ENCODE measurements at places on chromosomes 2 and 18.

DNA sequence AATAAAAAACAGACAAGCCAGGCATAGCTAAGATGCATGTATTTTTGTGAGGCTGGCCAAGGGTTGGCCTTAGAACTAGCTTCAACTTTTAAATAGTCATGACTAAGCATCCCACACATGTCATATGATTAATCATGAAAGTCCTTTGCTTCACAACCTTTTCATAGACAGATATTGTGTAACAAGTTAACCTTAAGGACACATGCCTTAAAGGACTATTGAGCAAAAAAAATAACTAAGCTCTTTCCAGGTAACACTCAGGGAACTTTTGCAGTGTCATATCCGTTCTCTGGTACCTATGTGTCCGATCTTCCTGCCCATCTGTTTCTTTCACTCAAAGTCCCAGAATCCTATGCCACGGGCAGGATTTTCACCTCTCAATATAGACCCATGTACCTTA, 498.4 kb downstream of the STK39 start:
- no peak for DNase-seq

DNA sequence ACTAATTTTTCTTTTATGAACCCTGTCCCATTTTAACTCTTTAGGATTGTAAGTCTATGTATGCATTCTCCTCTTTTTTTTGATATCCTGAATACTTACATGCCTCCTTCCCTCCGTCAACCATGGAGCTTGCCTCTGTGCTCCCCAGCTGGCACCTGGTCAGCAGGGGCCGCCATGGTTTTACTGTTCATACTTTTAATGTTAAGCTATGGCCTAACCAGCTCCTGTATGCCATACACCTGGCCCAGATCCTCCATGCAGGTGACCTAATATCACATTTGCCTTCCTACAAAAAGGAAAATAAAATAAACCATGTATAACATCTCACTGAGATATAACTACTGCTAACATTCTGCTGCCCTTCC, 283.1 kb upstream of the TRIB2 start:
- DNase-seq, result no peak

DNA sequence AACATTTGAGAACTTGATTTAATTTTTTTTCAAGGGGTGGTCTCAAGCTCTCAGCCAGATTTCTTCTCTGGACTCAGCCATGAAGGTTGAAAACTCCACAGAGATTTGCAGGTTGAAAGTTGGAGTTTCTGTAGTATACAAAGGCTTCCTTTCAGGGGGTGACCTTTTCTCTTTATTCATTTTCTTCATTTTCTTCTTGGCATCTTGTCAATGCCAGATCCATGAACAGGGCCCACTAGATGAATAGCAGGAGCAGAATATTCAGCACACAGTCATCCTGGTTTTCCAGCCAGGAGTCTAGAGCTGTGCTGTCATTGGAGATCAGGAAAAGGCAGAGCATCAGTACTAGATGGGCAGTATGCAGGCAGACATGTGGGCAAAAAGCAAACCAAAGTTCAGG, 62.0 kb downstream of the INSIG2 start:
- DNase-seq, result no peak

- no peak for DNase-seq
Observed at GRCh38 chr2:23429036-23429435, 44.1 kb downstream of the KLHL29 start.

DNA sequence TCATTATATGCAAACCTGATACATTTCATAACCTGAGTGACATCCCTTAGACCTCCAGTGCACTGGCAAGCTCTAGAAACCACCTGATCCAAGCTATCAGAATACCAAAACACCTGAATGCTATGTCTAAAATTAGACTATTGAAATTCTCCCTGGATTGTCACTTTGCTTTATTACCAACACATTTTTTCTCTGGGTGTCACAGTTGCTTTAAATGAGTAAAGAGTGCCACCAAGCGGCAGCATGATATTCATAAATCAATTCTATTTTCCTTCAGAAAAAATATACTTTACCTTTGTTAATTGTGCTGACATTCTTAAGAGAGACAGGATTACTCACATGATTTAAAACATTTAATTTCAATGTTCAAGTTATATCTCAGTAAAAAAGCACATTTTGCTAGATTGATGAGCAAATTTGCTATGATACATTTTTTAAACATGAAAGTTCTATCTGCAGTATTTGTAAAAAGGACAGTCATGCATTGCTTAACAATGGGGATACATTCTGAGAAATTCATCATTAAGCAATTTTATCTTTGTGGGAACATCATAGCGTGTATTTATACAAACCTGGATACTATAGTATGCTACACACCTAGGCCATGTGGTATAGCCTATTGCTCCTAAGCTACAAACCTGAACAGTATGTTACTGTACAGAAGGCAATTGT, 338.4 kb upstream of the SLC39A10 start:
- DNase-seq, result no peak

- DNase-seq, result no peak
Observed at GRCh38 chr2:144143294-144144151, 376.4 kb downstream of the ZEB2 start.

DNA sequence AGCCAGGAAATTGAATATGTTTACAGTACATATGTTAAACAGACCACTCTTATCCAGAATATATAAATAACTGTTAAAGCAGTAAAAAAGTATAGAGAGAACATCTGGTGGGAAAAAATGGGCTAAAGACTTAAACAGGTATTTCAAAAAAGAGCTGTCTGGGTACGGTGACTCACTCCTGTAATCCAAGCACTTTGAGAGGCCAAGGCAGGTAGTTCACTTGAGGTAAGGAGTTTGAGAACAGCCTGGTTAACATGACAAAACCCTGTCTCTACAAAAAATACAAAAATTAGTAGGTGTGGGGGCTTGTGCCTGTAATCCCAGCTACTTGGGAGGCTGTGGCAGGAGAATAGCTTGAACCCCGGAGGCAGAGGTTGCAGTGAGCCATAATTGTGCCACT, 171.4 kb upstream of the FSIP2 start:
- DNase-seq, result no peak

DNA sequence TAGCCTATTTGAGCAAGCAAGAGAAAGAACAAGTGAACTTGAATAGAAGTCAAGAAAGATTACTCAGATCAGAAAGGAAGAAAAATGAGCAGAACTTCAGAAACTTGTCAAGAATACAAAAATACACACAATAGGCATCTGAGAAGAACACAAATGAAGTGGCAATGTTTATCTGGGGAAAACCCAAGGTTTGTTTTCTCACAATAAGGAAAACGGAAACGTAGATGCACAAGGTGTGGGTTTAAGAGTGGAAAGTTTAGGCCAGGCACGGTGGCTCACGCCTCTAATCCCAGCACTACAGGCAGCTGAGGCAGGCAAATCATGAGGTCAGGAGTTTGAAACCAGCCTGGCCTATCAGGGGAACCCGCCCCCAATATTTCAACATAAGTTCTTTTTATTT, 159.5 kb upstream of the GYPC start:
- no peak for DNase-seq

GRCh38 chr18:63074981-63075404, 244.6 kb downstream of the BCL2 start:
- DNase-seq, result peak; percentile 77

- DNase-seq, result no peak
Observed at GRCh38 chr2:241149675-241149924, 328 bp upstream of the PASK start.

DNA sequence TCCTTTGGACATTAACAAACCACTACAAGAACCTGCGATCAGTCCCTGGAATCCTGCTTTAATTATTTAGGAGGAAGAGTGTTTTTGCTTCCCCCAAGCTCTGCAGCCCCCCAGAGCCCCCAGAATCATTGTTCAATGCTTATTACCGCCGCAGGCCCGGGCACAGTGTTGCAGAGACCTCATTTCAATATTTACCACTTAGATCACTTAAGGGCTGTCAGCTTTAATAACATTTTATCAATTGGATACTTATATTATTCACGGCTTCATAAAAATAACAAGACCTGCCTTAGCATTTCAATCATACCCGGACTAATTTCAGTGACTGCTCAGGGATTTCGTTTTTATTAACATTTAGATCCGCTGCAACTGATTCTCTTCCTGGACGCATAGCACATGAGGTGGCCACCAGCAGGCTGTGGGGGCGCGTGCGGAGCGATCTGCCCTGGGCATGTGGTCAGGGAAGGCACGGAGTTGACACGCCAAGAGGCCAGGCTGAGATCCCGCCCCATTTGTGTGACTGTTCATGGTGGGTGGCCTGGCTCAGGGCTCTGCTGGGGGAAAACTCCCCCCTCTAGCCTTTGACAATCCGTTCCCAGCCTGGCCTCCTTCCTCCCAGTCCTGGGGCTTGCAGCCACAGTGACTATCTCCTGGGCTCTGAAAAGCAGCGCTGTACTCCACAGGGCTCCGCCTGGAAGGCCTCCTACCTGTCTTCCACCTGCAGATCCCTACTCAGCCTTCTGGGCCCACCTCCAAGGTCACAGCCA, 267.6 kb downstream of the SRBD1 start:
- no peak for DNase-seq

GRCh38 chr2:80969900-80970299, 665.3 kb upstream of the LRRTM1 start:
- DNase-seq, result no peak

GRCh38 chr18:26002375-26002910, 88.0 kb downstream of the SS18 start:
- no peak for DNase-seq

- no peak for DNase-seq
Observed at GRCh38 chr2:75570948-75571729, 10.4 kb upstream of the EVA1A start.

- DNase-seq, result no peak
Observed at GRCh38 chr18:26717123-26717719, 148.3 kb downstream of the AQP4 start.

- DNase-seq, result peak; percentile 47
Observed at GRCh38 chr2:55923091-55923981, at the start of gene EFEMP1. TSS of gene EFEMP1 (minus strand) at chr2:55923782. CDS start at chr2:55922440, 1,342 bp downstream.

- no peak for DNase-seq
Observed at GRCh38 chr2:231128541-231128940, 3.7 kb upstream of the HTR2B start.

GRCh38 chr2:172977270-172978062, 98.2 kb upstream of the MAP3K20 start:
- no peak for DNase-seq

DNA sequence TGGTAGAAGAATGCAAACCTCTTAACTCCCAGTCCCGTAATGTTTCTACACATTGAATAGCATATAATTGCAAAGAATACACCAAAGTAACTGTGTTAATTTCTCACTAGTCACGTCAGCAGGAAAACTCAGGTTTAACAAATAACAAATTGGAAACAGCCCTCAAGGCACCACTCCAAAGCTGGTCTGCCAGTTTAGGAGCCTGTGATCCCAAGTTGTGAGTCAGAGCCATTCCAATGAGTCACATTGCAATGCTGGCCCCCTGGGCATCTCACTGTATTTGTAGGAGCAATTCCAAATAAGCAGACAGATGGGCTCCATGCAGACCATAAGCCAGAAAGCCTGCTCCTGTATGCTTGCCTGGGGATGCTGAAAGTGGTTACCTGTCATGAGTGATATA, 143.2 kb upstream of the SETBP1 start:
- no peak for DNase-seq

DNA sequence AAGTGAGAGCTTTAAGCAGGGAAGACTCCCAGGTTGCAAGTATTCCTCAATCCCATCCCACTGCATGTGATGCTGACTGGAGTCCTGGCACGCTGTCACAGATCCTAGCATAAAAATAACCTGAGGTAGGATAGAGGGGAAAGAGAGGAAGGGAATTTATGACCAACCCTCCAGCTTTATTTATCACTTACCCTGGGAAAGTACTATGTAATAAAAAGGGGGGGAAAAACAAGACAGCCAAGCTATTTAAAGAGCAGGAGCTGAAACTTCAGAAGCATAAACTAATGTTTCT, 122.2 kb downstream of the SLC8A1 start:
- no peak for DNase-seq

- DNase-seq, result no peak
Observed at GRCh38 chr2:196322973-196323810, 151.8 kb upstream of the STK17B start.

- DNase-seq, result no peak
Observed at GRCh38 chr2:66815886-66816285, 381.0 kb downstream of the MEIS1 start.

DNA sequence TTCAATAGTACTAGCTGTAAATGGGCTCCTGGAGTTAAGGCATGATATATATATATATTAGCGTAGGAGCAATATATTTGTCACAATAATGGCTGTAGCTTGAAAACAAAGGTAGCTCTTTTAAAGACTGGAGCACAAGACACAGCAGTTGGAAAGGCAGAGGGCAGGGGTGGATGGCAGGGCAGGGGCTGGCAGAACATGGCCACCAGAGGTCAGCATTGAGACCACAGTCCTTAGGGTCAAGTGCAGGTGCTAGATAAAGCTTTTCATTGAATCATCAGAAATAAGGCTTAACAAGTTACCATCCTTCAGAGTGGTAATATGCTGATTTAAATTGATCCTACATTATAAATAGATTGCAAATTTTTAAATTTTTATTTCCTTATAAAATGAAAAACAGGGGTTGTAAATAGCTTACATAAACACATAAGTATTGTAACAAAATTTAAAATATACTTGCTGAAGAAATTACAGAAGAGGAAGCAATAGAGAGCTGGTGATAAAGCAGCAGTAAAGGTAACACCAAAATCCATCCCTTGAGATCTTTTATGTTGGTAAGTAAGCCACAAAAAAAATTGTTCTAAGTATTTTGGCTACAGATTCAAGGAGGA, 161.2 kb upstream of the PIEZO2 start:
- no peak for DNase-seq

GRCh38 chr2:16625759-16626158, 39.9 kb downstream of the CYRIA start:
- no peak for DNase-seq

- DNase-seq, result no peak
Observed at GRCh38 chr2:13005761-13006335, 289.1 kb downstream of the TRIB2 start.
